ENCODE measurements at places on chromosomes 13 and 19.

DNA sequence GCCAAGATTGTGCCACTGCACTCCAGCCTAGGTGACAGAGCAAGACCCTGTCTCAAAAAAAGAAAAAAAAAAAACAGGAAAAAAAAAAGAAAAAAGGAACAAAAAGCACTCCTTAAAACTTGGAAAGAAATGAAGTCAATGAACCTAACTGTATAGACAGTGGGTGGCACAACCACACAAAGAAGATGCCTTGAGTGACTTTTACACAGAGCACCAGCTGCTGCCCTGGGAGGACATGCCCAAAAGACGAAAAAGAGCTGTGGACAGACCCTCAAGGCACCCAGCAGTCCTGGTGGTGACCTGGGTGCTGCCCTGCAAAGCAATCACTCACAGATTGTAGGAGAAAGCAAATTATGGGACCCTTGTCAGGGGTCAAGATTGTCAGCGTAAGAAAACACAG, 5.9 kb upstream of the LAMP1 start:
- no peak for DNase-seq

GRCh38 chr13:111537843-111538499, 217.5 kb downstream of the TEX29 start:
- no peak for DNase-seq

DNA sequence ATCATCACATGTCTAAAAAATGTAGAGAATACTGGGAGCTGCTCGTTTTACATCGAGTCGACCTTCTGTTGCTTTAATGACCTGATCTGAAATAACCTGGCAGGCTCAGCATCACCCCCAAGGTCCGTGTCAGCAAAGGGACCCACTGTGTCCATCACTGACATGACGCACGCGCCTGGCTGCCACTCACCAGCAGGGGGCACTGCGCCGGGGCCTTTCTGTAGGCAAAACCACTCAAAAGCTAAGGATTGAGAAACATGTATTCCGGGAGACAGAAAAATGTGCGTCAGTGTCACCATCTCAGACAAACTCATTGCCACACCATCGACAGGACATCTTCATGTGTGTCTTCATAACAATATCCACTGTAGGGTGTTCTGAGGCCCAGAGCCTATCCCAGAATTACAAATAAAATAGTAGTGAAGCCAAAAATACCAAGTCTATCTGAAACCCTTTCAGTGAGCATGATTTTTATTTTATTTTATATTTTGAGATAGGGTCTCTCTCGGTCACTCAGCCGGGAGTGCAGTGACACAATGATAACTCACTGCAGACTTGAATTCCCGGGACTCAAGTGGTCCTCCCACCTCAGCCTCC, 130.3 kb upstream of the LSM14A start:
- no peak for DNase-seq

GRCh38 chr19:38664503-38665211, 17.2 kb downstream of the ACTN4 start:
- no peak for DNase-seq

- no peak for DNase-seq
Measured at GRCh38 chr19:33731881-33732280, 64.8 kb upstream of the KCTD15 start.

DNA sequence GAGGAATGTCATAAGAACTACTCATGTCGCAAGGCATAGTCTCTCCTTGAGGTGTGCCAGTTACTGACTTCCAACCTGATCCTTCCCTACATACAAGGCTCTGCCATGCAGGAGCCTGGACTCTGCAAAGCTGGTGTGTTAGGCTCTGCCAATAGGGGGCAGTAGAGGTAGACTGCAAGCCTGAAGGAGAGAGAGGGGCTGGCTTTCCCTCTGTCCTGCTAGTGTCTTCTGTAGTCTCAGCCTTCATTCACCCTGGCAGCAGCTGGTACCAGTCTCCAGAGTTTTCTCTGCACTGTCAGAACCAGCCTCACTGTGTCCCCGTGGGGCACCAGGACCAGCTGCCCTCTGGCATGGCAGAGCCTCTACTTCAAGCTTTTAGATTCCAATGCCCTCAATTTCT, 14.5 kb downstream of the SHISA2 start:
- DNase-seq = no peak

- DNase-seq = no peak
Measured at GRCh38 chr19:8132858-8133458, 16.4 kb downstream of the FBN3 start.

- no peak for DNase-seq
Measured at GRCh38 chr13:76336889-76337844, 549.0 kb downstream of the KCTD12 start.

GRCh38 chr19:35208121-35208520, 20.4 kb downstream of the FAM187B start:
- DNase-seq = no peak

GRCh38 chr13:112077729-112078128, 10.8 kb downstream of the SOX1 start:
- DNase-seq = no peak

DNA sequence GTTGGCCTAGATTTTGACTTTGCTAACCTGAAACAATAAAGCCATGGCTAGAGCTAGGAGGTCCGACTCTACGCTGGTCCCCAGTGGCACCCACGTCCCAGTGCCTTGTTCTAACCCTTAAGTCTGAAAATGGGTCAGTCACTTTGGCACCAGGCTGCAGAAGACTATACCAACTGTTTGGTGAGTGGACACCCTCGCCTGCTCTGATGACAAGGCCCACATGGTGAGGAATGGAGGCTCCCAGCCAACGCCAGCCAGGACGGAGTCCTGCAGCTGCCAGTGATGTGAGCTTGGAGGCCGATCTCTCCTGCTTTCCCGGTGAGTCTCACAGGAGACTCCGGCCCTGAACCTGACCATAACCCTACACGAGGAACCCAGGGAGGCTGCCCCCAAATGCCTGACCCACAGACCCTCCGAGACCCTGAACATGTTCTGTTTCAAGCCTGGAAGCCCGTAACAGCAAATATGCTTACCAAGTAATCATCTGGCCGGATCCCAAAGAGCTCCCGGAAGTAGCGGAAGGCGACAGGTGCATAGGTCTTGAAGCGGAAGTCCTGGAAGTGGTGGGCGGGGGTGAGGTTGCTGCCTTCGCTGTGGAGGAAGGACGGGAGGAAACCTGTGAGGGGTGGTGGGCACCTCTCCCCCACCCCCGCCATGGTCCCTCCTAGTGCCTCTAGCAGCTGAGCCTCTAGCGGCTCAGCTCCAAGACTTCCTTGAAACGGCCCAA, 34.1 kb upstream of the CACTIN start:
- no peak for DNase-seq

DNA sequence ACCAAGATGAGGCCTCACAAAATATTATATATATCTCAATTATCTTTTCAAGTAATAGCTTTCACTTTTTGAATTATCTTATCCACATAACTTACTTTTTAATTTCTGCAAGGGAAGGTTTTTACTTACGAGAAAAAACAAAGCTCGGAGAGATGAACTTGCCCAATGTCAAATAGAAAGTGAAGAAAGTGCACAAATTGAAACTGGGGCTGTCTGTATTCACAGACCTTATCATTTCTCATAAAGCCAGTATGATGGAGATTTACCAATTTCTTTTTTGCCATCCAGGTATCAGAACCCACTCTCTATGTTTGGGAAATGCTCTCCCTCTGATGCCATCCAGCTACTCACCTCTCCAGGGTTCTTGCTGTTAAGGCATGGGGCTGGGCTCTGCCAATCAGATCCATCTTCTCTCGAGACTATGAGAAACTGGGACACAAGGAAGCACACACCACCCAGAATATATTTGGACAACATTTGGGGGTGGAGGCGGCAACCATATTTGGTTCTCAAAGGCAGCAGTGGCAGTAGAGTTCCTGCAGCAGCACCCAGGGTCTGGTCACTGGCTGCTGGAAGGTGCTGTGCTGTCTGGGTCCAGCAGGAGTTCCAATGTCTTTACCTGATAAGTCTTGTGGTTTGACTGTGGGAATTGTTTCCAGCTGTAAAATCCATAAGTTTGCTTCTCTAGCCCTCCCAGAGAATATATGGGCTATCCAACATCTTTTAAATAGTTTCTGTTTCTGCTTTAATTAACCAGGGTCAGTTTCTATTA, 45.8 kb upstream of the SCEL start:
- no peak for DNase-seq

DNA sequence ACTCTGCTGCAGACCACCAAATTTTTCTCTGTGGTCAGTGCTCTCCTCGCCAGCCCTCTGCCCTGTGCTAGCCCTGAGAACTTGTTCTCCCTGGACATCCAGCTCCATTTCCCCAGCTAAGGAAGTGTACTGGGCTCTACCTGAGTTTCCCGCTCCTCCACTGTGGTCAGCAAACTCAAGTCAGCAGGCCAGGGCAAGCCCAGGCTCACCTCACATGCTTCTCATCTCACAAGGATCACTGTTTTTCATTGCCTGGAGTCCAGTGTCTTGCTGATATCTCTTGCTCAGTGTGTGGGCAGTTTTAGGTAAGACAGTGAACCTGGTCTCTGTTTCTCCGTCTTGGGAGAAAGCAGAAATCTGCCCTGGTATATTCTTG, 201.4 kb downstream of the FOXO1 start:
- no peak for DNase-seq

GRCh38 chr19:8503510-8503909, 1.1 kb upstream of the PRAM1 start:
- no peak for DNase-seq

GRCh38 chr13:50645092-50645491, 198.4 kb downstream of the DLEU7 start:
- DNase-seq = no peak

GRCh38 chr19:31906111-31906871, 439.1 kb upstream of the ZNF507 start:
- DNase-seq = peak; percentile 79

DNA sequence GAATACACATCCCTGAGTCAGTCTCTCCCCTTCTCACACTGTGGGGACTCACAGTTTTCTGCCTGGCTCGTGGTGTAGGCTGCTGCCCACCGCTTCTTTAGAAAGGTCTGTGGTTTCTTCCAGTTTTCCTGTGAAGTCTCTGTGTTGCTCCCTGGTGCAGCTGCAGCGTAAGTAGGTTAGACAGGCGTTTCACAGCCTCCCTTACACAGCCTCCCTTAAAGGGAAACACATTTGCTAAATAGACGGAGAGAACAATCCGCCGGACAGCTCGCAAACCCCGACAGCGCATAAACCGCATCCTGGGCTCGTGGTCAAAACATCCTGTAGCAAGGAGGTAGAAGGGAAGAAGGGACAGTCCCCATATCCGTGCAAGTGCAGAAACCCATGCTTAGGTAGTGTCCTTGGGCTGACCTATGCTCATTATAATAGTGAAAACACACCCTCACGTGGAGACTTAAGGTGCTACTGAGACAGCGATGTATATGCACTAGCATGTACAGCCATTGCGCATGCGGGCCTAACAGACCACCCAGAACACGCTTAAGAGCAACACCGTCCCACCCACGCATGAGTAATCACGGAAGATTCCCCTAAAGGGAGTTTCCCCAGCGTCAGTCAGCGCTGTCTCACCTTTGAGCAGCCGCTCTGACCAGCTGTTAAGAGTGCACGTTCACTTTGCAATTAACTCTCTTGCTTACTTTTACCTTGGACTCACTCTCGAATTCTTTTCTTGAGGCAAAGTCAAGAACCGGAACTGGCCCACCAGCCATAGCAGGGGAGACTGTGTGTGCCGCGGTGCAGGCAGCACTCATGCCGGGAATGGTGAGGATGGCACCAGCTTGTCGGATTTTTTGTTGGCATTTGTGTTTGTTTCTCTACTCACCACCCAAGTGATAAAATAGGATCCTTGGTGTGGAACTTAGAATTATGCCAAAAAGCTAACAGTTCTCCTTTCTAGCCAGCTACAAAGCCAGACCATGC, 16.6 kb downstream of the SIGLEC8 start:
- DNase-seq = no peak

DNA sequence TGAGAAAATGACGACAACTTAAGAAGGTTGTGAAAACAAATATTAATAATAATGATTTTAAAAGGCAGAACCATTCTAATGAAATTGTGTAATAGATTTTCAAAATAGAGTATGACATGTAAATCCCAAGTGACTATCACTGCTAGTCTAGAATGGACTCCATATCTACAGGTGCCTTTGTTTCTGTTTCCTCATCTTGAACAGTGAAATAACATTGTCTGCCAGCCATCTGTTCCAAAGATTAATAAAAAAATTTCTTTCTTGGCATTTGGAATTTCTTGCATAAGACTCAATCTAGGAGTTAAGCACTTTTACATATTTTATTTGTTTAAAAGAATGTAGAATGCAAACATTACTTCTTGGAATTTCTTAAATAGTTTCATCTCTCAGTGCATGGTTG, 520.1 kb upstream of the ARGLU1 start:
- no peak for DNase-seq

DNA sequence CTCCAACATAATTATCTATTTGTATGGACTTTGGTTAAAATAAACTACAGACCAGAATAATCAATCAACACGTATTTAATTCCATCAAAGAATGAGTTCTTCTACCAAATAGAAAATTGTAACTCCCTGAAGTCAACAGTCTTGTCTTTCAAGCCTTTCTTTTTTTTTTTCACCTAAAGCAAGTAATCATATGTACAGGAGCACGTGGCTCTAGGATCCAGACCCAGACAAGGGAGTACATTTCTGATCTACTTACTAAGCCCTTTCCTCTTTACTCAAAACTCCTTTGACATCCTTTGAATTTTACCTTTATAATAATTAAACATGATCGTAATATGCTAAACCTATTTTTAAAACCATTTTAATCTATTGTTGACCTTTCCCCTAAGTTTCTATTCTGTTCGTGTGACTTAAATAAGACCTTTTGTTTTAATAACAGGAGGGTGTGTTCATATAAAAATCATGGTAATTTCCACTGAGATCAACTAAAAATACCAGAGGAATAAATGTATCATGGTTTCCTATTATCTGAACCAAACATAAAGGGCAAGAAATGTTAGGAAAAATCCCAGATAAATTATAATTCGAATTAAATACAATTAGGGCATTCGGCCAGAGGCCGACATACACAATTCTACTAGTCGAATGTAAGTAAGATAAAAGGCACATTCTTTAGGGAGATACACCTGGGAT, 1.7 kb downstream of the SLC7A1 start:
- DNase-seq = no peak

- no peak for DNase-seq
Measured at GRCh38 chr19:47036097-47036651, 12.2 kb downstream of the TMEM160 start.

DNA sequence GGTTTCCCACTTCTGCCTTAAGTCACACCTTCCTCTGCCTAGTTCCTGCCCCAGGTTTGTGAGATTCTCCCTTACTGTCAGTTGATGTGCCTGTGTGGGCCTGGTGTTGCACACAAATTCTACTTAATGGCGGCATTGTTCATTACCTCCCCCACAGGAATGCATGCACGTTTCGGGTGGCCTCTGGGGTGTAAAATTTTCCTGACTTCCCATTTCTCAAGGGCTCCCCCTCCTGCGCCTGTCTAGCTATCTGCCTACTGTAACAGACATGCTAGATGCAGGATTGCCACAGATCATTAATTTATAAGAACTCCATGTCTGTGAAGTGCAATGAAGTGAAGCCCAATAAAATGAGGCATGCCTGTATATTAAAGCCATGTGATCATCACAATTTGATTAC, 1466.3 kb downstream of the PCDH9 start:
- peak; percentile 31 for DNase-seq

DNA sequence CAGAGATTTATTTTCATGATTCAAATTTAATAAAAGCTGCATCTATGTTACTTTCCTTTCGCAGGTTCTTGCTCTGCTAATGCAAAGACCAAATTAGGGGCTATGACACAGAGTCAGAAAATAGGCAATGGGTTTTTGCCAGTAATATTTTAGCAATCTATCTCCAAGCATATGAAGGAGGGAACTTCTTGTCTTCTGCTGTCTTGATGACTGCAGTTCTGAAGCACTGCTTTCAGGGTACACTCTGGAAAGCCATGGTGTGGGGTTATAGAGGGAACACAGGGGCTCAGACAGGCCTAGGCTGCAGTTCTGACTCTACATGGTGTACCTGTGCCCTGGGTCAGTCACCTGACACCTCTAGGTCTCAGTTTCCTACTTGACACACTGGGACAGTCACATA, 263.4 kb downstream of the DNAJC15 start:
- no peak for DNase-seq

Data from renal pelvis (tissue), 12 donors.